GM13977 (cell line): ENCODE measurements at places on chromosomes 1 and 21.

DNA sequence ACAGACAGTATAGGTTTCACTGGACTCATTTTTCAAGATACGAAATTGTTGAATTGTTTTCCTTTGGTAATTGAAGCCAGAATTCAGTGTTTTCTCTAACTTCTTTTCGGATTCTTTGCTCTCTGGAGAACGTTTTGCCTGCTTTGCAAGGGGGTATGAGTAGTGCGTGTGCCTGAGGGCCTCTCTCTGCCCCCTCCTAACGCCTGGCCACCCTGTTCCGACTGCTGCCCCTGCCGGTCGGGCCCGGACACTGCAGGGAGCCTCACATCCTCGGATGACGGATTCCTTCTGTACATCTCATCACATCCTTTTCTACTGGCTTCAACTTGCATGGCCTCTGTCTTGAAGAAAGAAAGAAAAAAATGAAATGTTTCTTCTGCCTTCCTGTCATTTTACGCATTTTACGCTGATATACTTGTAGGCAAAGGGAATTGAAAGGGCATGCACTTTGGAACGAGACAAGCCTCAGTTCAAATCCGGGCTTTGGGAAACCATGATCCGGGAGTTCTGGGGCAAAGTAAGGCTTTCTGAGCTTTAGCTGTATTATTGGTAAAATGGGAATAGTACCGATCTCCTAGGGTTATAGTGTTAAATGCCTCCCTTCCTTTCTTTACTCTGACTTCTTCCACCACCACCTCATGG lies 65.1 kb downstream of the DISC1 start:
- no peak for DNase-seq

- DNase-seq: no peak
These were observed 58.7 kb upstream of the RC3H1 start for GRCh38 chr1:174080819-174081218.

- DNase-seq: no peak
These were observed 18.8 kb downstream of the QSOX1 start for GRCh38 chr1:180173451-180173850.

GRCh38 chr1:201364808-201365105 lies 12.7 kb downstream of the TNNT2 start:
- no peak for DNase-seq

DNA sequence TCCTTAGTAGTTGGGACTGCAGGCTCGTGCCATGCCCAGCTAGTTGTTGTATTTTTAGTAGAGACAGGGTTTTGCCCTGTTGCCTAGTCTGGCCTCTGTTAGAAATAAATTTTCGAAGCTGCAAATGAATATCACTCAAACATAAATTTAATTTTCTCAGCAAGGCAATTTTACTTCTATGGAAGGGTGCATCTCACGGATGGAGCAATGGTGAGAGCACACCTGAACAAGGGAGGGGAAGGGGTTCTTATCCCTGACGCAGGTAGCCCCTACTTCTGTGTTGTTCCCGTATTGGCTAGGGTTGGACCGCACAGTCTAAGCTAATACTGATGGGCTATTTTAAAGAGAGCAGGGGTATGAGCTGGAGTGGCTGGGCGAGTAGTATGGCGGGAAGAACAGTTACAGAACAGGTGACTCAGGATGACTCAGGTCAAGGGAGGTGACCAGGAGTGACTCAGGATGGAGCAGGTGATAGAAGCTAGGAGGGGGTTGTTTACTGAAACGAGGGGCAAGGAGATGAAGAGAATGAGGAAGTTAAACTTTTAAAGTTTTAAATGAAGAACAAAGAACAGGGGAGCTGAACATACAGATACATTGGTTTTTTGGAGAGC lies 7.5 kb downstream of the MDM4 start:
- DNase-seq: no peak

DNA sequence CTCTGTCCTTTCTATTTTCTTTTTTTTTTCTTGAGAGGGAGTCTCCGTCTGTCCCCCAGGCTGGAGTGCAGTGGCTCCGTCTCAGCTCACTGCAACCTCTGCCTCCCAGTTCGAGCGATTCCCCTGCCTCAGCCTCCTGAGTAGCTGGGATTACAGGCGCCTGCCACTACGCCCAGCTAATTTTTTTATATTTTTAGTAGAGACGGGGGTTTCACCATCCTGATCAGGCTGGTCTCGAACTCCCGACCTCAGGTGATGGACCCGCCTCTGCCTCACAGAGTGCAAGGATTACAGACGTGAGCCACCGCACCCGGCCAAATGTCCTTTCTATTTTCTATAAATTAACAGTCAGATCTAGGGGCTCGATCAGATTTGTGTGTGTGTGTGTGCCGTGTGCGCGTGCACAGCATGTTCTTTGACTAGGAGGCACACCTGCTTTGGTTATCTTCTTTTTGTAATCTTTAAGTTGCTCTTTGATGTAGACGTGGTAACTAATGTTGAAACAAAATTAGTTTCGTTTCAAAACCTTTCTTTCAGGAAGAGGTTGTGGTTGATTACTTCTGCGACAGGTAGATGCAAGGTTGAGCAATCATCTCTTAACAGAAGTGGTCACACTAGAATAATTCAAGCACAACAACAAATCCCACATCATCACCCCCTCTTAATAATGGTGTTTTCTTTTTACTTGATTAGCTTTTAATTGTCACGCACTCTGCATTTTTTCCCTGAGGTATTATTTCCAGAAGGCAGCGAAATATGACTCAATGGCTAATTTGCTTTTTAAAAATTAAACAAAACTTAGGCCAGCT lies 779 bp upstream of the DEGS1 start:
- peak; percentile 87 for DNase-seq

DNA sequence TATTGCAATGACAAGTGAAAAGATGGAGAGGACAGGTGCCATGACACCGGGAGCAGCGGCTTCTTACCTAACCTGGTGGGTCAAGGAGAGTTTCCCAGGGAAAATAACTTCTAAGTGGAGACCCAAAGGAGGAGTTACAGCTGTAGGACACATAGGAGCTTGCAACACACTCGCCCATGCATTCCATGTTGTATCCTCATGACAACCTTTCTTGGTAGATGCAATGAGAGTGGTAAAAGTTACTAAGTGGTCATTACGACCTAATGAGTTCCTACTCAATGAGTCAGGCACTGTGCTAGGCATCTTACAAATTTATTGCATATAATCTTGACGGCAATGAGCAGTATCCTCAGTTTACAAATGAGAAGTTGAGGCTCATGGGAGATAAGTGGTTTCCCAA lies 119.5 kb upstream of the HOOK1 start:
- no peak for DNase-seq
